ENCODE measurements at places on chromosomes 3 and 15. TPM values are rescaled to one million over a fixed set of nuclear protein-coding genes. Genes with fewer than 3 reads are reported as not detected.

DNA sequence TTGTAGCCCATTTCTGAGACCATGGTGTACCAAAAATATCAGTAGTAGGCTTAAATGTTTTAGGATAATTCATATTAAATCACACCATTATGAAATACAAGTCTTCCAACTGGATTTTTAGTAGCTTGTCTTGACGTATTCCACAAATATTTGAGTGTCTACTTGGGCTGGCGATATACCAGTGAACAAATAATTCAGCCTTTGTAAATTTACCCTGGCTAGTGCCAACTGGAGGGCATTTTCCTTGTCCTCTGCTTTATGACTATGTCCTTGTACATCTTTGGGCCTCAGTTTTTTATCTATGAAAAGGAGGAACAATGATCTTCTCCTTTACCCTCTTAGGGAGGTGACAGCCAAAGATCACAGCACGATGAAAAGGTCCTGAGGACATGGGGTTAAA, 114.8 kb downstream of the FRMD4B start:
- no peak overlapping the region for H3K4me3 ChIP-seq
- no peak for DNase-seq
- H3K27me3 ChIP-seq, result no peaks in the 10 kb centered on the region
- no peaks in the 10 kb centered on the region for H3K4me1 ChIP-seq

DNA sequence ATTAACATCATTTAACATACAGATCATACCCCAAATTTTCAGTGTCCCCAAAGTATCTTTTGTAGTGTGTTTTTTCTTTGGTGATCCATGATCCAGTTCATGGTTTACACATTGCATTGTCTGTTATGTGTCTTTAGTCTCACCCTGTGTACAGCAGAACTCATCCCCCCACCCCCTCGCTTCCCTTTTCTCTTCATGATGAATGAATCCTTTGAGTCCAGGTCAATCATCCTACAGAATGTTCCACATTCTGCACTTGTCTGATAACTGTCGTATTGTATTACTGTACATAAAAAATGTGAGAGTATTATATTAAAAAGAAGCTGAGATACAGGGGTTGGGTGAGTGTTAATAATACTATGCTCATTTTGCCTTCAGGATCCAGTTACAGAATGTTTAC, 14.6 kb upstream of the NIT2 start:
- H3K4me3 ChIP-seq, result no peak overlapping the region
- DNase-seq, result no peak
- peaks cover 32% of the 10 kb centered on the region for H3K36me3 ChIP-seq
- no peaks in the 10 kb centered on the region for H3K4me1 ChIP-seq

- no peak overlapping the region for H3K27ac ChIP-seq
- no peaks in the 10 kb centered on the region for H3K4me1 ChIP-seq
These were observed 55.7 kb downstream of the TNIK start for GRCh38 chr3:171404376-171404967.

DNA sequence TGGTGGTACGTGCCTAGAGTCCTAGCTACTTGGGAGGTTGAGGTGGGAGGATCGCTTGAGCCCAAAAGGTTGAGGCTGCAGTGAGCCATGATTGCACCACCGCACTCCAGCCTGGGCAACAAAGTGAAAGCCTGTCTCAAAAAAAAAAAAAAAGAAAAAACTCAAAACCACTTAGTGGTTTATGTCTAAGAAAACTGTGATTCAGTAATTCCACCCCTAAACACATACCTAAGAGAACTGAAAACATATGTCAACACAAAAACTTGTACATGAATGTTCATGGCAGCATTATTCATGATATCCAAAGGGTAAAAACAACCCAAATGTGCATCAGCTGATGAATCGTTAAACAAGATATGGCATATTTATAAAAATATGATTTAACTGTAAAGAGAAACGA, 14.3 kb downstream of the SPG21 start:
- DNase-seq, result no peak
- no peaks in the 10 kb centered on the region for H3K4me1 ChIP-seq
- no peak overlapping the region for H3K27ac ChIP-seq
- H3K27me3 ChIP-seq, result no peaks in the 10 kb centered on the region
- no peak overlapping the region for H3K4me3 ChIP-seq

DNA sequence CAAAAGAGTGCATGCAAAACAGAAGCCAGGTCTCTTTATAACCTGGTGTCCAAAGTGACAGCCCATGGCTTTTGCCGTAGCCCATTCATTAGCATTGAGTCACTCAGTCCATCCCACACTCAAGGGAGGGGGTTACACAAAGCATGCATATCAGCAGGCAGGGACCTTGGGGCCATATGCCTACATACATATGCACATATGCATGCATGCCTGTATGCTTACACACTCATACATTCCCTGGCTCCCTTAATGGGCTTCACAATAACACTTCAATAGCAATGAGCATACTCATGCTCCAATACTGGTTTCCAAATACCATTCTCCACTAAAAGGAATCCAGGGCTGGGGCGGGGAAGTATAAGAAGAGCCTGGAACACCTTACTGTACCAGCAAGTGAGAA, 22.0 kb downstream of the TRPM1 start:
- peaks cover 11% of the 10 kb centered on the region for H3K4me1 ChIP-seq
- no peaks in the 10 kb centered on the region for H3K36me3 ChIP-seq
- no peak overlapping the region for H3K27ac ChIP-seq
- H3K4me3 ChIP-seq, result no peak overlapping the region
- no peaks in the 10 kb centered on the region for H3K27me3 ChIP-seq

- no peak overlapping the region for H3K4me3 ChIP-seq
- H3K27ac ChIP-seq, result no peak overlapping the region
- H3K36me3 ChIP-seq, result no peaks in the 10 kb centered on the region
- DNase-seq, result peak; percentile 4
These were observed 49.2 kb downstream of the CTXND1 start for GRCh38 chr15:80202641-80203360.

DNA sequence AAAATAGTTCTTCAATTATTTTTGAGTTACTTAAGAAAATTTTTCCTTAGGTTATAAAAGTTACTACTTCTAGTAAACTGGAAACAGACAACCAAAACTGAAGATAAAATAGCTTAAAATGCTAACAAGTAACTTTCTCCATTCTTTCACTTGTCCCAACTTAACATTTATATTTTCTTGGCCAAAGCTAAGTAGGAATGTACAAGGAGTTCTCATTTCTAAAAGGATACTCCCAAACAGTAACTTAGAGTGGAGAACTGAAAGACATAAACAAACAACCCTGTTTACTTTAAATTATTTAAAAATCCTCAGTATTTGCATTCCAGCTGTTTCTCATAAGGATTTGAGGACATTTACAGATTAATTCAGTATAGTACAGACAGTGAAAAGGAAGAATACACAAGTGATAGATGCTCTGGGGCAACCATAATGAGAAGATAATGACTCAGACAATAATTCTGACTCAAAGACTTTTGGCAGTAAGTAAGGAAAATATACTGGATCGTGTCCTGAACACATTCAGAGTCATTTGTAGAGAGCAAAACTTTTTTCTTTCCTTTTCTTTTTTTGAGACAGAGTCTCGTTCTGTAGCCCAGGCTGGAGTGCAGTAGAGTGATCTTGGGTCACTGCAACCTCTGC, 29.2 kb upstream of the ANXA2 start:
- no peaks in the 10 kb centered on the region for H3K27me3 ChIP-seq
- H3K36me3 ChIP-seq, result peaks cover 26% of the 10 kb centered on the region
- H3K4me3 ChIP-seq, result no peak overlapping the region
- H3K27ac ChIP-seq, result peak overlapping the region; percentile 12

- H3K4me3 ChIP-seq, result no peak overlapping the region
- H3K4me1 ChIP-seq, result no peaks in the 10 kb centered on the region
- H3K36me3 ChIP-seq, result no peaks in the 10 kb centered on the region
- no peak for DNase-seq
These were observed 158.6 kb upstream of the RAP2B start for GRCh38 chr3:153003441-153003840.

DNA sequence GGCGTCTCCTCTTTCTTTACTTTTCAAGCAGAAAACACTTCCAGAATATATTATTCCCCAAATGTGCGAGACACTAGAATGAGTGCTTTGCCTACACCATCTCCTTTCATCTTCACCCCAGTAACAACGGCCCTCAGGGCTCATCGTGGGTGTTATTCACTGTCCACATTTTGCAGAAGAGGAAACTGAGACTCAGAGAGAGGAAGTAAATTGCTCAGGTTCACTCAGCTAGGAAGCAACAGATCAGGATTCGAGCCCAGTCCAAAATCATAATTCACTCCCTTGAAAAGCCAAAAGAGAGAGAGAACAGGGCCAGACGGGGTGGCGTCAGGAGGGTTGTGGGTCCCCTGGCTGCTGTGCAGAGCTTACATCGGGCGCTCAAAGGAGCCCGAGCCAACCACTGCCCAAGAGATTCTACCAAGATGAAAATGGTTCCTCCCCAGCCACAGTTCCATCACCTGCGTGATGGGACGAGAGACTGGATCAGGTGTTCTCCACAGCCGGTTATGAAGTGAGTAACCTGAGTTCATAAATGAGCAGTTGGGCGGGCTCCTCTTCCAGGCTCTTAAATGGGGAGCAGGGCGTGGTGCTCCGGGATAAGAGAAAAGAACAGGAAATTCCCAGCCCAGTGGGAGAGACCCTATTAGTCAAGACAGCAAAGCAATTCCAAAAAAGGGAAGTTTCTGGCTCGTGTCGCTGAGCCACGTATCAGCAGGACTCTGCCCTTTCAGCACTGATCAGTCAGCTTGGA, 48.6 kb upstream of the FLNB start:
- peak; percentile 72 for DNase-seq
- H3K36me3 ChIP-seq, result no peaks in the 10 kb centered on the region
- peak overlapping the region; percentile 12 for H3K4me3 ChIP-seq
- no peaks in the 10 kb centered on the region for H3K4me1 ChIP-seq
- peak overlapping the region; percentile 62 for H3K27ac ChIP-seq

DNA sequence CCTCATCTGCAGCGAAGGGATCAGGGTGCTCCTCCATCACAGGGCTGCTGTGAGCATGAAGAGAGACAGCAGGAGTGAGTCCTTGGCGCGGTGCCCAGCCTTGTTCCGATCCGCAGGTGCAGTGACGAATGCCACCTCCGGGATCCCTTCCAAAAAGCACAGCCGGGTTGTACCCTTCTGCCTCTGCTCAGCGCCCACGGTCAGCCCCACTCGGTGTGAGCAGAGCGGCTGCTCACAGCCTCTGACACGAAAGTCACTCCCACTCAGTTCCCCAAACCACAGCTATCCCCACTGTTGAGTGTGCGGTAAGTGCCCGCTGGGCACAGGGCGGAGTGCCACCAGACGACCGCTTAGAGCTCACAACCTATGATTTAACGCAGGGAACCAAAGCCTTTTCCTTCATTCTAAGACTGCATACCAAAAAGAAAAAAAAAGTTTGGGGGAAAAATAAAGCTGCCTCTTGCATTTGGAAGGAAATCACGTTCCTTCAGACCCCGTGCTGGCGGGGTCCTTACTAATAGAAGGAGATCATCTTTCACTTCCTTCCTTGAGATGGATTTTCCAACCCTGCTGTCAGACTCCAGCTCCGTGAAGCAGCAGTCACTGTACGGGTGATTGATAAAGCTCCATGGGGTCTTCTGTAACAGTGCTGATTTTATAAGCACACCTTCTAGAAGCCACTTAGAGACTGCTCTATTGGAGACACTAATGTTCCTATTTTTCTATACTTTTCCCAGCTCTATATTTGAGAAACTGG, 34.7 kb upstream of the TUBGCP5 start:
- DNase-seq, result no peak
- H3K4me1 ChIP-seq, result no peaks in the 10 kb centered on the region
- no peak overlapping the region for H3K4me3 ChIP-seq
- H3K27ac ChIP-seq, result no peak overlapping the region
- H3K36me3 ChIP-seq, result no peaks in the 10 kb centered on the region

DNA sequence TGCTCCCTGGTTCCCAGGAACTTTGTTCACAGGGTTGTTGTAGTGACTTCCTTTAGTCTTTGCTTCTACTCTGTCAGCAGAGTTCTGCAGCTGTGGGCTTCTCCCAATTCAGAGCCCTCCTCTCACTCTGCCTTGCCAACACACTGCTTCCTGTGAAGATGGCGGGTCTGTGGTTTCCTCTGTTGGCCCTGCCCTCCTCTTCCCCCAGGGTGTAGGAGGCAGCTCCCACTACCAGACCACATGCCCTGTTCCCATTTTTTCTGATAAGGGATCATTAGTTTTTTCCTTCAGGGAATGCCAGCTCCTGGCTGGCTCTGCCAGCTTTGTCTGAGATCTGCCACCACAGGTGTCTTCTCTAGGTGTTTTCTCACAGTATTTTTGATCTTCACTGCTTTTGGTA, 12.7 kb downstream of the SPSB4 start:
- no peaks in the 10 kb centered on the region for H3K27me3 ChIP-seq
- no peaks in the 10 kb centered on the region for H3K4me1 ChIP-seq
- DNase-seq, result no peak
- H3K4me3 ChIP-seq, result no peak overlapping the region

- H3K27ac ChIP-seq, result no peak overlapping the region
- DNase-seq, result no peak
- H3K4me1 ChIP-seq, result no peaks in the 10 kb centered on the region
- no peak overlapping the region for H3K4me3 ChIP-seq
These were observed 25.8 kb downstream of the GABRA5 start for GRCh38 chr15:26892678-26893077.

DNA sequence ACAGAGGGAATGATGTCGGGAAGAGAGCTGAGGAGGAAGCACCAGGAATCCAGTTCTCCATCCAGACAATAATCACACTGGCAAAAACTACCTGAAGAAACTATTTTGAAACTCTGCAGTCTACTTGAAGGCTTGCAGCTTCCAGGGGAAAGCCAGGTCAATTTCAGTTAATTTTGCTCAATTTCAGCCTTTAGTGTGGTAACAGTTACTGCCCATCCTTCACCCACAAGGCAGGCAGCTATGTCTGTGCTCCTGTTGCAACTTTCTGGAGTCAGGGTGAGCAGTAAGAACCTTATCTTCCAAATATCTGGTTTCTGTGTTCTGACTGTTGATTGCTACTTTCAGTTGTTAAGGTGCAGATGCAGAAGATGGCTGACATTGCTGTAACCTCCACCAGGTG, 221.7 kb downstream of the ADAMTS17 start:
- H3K4me3 ChIP-seq, result no peak overlapping the region
- no peak overlapping the region for H3K27ac ChIP-seq
- no peaks in the 10 kb centered on the region for H3K36me3 ChIP-seq
- H3K4me1 ChIP-seq, result no peaks in the 10 kb centered on the region
- H3K27me3 ChIP-seq, result no peaks in the 10 kb centered on the region

GRCh38 chr3:40313975-40314860, 4.7 kb downstream of the EIF1B start:
- no peak overlapping the region for H3K4me3 ChIP-seq
- H3K27ac ChIP-seq, result peak overlapping the region; percentile 65
- H3K4me1 ChIP-seq, result peaks cover 39% of the 10 kb centered on the region
- no peaks in the 10 kb centered on the region for H3K27me3 ChIP-seq

Gene SAMMSON
- not detected for total RNA-seq

Gene TNNC1
- 4,697 TPM for total RNA-seq

Gene ANKUB1
- not detected for total RNA-seq

Gene CYP1A2
- total RNA-seq, result not detected

Gene CCDC39
- total RNA-seq, result not detected

Gene MYO9A
- total RNA-seq, result 23.4 TPM

Gene AADACL2
- not detected for total RNA-seq

All from right atrium auricular region (tissue), 2 donors.